ENCODE measurements at places on chromosomes 2 and 18.
A peak's percentile ranks its signal among the peaks of the same experiment; 100 is the strongest.

DNA sequence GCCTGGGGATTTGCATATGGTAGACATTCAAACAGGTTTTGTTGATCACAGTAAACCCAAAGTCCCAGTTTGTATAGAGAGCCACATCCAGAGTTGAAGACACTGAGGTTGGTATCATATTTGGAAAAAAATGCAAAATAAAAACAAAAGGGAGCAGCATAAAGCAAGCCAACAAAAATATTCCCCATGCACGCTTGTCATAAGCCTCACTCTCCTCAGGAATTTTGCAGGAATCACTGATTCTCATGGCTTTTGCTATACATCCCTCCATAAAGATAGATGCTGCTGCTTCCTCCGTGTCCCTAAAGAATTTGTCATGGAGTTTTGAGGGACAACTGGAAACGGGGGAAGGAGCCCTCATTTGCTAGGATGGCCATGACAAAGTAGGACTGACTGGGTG, 108.8 kb upstream of the TCF4 start:
- no peak for DNase-seq

DNA sequence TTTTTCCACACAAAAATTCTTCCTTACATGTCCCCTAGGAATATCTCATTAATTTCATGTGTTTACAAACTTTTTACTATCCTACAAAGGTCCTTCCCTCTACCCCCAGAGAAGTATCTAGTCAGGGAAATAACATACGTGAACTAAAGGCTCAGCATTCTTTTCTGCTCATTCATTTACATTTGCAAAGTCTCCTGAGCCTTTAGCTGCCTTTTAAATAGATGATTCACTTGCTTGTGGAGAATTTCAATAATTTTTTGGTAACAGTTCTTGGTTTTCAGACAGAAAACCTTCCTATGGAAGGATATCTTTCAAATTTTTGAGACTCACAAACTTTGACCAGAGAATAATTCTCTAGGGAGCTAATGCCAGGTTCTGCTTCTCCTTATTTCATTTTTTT, 81.5 kb upstream of the RMDN2 start:
- DNase-seq: peak; percentile 34

GRCh38 chr18:14015416-14015815, 100.1 kb upstream of the MC2R start:
- DNase-seq: no peak

GRCh38 chr2:84022810-84023431, 436.2 kb downstream of the SUCLG1 start:
- DNase-seq: peak; percentile 28

- DNase-seq: no peak
These were observed 54.3 kb upstream of the NDUFV2 start for GRCh38 chr18:9048236-9048635.

- DNase-seq: no peak
These were observed 2.2 kb downstream of the NXPH2 start for GRCh38 chr2:138777996-138778395.

- no peak for DNase-seq
These were observed 189.9 kb downstream of the UBE2E3 start for GRCh38 chr2:181170256-181170655.

- DNase-seq: no peak
These were observed 8.3 kb upstream of the RMC1 start for GRCh38 chr18:23494992-23495391.

DNA sequence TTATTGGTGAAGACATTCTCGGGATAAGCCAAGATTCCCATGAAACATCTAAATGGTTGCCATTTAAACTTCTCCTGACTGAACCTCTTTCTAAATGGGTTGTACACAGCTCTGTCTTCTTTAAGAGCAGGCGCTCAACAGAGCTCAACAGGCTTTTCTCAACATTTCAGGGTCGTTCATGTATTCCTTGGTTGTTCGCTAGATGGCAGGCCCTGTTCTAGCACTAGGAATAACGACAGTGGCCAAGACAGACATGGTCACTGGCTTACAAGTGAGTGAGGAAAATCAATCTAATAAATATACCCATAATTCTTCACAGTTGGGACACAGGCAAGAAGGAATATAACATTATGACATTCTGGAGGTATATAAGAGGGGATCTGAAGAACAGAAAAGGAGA, 154.5 kb downstream of the SMAD2 start:
- no peak for DNase-seq

DNA sequence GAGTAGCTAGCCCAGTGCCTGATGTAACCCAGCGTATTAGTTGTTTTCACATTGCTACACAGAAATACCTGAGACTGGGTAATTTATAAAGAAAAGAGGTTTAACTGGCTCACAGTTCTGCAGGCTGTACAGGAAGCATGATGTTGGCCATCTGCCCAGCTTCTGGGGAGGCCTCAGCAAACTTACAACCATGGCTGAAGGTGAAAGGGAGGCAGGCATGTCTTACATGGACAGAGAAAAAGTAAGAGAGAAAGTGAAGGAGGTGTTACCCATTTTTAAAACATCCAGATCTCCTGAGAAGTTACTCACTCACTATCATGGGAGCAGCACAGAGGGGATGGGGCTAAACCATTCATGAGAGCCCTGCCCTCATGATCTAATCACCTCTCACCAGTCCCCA, 6.1 kb upstream of the CYRIA start:
- DNase-seq: no peak

DNA sequence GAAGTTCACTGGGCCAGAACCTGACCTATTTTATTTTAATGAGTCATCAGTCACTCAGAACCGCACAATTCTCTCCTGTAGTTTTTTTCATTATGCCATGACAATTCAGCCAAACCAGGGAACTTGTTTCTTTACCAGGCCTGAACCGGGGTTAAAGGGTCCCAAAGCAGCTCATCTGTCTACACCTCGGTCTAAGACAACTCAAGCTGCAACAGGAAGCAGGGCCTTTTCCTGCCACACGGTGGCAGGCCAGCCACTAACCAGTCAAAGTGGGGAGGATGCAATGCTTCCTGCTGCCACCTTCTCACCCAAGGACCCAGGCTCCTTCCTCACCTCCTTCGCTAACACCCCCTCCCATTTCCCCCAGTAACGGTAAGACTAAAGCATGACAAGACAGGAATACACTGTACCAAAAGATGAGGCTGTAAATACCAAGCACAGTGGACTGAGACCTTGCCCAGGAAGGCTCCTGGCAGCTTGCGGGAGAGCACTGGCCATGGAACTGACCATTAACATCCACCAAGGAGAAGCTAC, 56.7 kb upstream of the ACKR3 start:
- DNase-seq: peak; percentile 6

GRCh38 chr2:128578406-128579390, 260.0 kb upstream of the HS6ST1 start:
- DNase-seq: no peak

DNA sequence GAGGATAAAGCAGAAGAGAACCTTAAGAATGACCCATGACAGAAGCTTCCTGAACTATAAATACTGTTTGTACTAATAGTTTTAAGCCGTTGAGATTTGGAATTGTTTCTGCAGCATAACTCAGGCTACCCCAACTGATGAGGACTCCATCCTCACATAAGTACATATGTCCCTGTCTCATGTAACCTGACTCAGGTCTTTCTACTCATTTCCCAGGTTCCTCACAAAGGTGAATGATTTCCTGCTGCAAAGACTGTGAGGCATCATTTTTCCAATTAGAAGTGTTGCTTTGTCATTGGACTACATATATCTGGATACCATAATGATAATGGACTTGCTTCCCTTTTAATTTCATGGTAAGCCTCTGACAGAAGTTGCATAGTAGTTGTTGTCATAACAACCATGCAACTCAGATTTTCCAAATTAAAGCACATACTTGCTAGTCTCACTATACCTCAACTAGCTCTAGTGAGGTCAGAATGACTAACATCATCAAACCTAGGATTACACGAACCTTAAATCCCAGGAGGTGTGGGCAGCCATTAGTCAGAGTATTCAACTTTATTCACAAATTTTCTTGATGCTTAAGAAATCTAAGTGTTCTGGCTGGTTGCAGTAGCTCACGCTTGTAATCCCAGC, 38.0 kb upstream of the NEDD4L start:
- peak; percentile 12 for DNase-seq

- no peak for DNase-seq
These were observed 100.1 kb upstream of the FSHR start for GRCh38 chr2:49254401-49254800.

DNA sequence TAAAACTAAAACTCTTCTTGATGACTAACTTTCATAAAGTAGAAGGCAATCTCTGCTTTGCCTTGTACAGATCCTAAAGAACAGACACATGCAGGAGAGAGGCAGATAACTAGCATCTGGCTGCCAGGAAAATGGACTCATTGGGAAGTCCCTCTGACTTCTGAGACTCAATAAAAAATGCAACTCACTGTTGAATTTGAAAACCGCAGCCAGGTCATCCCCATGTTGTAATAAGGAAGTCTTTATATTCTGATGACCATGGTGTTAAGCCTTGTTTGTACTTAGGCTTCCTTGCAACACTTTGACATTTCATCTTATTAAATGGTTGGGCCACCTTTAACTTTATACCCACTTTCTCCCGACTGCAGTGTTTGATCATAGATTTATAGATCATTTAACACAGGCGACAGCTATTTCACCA, 375.1 kb upstream of the KCNH7 start:
- DNase-seq: peak; percentile 69

GRCh38 chr18:63882333-63883141, 5.0 kb upstream of the SERPINB2 start:
- DNase-seq: peak; percentile 62

GRCh38 chr2:127025359-127026166, 81.4 kb downstream of the BIN1 start:
- DNase-seq: peak; percentile 45

- no peak for DNase-seq
These were observed 185.0 kb upstream of the PID1 start for GRCh38 chr2:229456091-229456490.

GRCh38 chr18:43883886-43884285, 606.6 kb upstream of the SYT4 start:
- DNase-seq: no peak

GRCh38 chr2:100113990-100114433, 28.4 kb downstream of the AFF3 start:
- no peak for DNase-seq

GRCh38 chr18:52242711-52243110, 97.3 kb upstream of the DCC start:
- DNase-seq: peak; percentile 8

DNA sequence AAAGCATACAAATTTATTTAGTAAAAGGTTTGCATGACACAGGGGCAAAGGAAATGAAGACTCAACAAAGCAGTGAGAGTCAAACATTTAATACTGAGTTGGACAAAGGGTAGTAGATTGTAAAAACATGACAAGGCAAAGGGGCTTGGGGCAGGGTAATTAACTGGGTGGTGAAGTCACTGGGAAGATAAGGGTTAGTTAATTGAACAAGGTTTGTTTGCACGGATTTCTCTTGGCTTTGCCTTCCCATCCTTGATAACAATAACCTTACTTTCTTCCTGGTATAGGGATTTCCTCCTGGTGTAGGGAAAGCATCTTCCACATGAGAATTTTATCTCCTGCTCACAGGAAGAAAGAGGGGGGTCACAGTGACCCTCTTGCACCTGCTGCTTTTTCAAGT, 26.8 kb upstream of the RTTN start:
- no peak for DNase-seq

GRCh38 chr2:145593991-145594614, 1074.2 kb upstream of the ZEB2 start:
- peak; percentile 79 for DNase-seq

- no peak for DNase-seq
These were observed 51.6 kb upstream of the PLA2R1 start for GRCh38 chr2:160114020-160114419.

DNA sequence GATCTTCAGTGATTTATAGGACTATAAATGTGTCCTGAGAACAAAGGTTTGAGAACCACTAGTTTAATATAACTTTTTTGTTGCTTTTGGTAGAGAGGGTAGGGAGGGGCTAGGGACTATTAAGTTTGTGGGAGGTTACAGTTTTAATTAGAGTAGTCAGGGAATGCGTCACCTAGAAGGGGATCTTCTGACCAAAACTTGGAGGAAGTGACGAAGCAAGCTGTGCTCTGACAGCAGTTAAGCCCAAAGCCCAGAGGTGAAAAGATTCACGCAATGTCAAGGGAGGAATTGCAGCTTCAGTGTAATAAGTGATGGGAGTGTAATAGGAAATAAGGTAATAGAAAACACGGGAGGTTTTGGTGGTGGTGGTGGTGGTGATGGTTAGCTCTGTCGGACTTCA, 8.1 kb downstream of the TDRD15 start:
- DNase-seq: no peak

GRCh38 chr2:5782103-5782502, 89.9 kb downstream of the SOX11 start:
- DNase-seq: no peak

All from GM04504 (cell line).